ENCODE measurements at places on chromosomes 5 and 9.

DNA sequence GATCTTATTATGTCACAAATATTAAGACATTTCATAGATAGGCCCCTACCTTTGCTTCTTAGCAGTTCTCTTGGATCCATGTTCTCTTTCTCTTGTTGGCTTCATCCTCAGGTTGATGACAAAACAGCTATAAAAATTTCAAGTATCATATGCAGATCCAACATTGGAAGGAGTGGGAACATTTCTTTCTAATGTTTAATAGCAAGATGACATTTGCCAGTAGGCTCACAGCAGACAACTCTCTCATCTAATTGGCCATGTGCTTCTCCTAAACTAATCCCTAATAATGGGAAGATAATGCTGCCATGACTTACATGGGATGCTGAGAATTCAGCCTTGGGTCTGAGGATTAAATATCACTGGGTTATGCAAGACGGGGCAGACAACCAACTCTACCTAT lies 485.5 kb upstream of the SEMA6A start:
- DNase-seq: no peak

GRCh38 chr5:67996596-67996995 lies 219.0 kb upstream of the PIK3R1 start:
- DNase-seq: no peak

GRCh38 chr5:4233671-4234070 lies 638.0 kb downstream of the IRX1 start:
- no peak for DNase-seq

DNA sequence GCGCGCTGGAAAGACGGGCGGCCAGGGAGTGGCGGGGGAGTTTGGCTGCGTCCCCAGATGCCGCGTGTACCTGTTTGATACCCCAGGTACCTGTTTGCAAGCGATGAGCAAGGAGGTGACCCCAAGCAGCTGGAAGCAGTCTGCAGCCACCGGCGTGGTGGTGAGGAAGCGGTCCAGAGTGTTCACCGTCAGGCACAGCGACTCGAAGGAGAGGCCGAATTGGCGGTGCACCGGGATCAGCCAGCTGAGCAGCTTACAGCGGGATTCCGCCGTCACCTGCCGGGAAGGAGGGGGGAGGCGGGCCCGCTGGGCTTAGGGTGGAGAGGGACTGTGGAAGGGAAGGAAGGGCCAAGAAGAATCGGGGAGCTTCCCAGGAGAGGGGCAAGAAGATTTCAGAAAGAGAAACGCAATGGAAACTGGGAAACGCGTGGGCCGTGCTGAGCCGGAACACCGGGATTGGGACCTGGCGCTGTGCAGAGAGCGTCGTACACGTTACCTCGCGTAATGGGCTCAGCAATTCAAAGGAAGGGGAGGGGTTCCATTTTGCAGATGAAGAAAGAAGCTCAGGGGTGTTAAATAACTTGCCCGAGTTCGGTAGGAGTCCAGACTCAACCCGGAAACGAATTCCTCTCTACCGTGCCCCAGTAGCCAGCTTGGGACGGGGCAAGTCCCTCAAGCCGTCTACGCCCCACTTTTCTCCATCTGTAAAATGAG lies 980 bp downstream of the CCNO start:
- DNase-seq: no peak

DNA sequence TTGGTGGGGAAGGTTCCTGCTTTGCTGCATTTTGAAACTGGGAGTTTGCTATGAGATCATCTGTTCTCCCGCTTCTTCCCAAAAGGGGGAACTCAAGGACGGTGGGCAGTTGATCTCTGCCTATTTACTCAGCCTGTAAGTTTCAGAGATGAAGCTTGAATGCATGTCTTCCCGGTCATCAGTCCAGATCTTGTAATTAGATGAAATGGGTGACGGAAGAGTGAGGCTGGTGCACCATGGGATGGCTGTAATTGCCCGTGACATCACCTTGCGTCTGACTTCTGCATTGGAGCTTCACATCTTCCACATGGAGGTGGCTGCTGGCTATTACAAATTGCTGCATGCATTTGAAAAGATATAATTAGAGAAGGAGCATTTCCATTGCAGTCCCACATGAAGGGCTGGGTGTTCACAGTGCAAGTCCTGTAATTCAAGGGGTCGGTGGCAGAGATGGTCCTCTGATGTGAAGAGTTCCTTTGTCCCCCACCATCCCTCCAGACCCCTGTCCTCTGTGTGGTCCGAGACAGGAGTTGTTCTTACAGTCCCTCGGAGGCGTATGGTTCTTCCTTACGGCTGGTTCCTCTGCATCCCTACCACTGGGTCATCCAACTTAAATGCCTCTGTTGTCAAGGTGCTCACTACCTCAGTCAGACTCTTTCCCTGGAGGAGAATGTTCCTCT lies 72.9 kb downstream of the ZNF618 start:
- no peak for DNase-seq

DNA sequence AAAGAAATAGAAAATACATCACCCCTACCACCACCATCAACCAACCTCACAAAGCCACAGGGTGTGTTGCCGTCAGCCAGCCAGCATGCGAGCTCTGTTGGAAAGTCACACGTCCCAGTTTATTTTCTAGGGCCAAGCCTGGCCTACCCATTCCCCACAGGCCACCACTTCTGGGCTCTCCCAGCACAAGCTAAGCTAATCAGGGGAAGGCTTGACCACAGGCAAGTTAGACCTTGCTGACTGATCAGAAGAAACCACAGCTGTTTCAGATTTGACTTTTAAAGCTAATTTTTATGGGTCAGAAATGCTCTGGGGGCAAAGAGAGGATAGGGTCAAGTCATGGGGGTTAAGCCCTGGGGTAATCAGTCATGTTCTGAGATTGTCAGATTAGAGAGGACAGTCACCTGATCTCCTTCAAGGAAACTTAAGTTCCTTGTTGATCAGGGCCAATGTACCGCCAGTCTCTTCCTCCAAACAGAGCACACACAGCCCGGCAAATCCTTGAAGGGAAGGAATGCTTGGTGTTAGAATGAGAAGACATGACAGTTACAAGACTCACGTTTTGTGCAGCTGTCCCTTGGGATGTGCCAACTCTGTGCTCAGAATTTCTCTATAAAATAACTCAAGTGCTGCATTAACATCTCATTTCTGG lies 7.6 kb downstream of the SHB start:
- DNase-seq: no peak

GRCh38 chr5:32753765-32754164 lies 42.6 kb downstream of the NPR3 start:
- DNase-seq: no peak

- peak; percentile 3 for DNase-seq
Measured at GRCh38 chr5:26737348-26738265, 300.8 kb downstream of the CDH9 start.

DNA sequence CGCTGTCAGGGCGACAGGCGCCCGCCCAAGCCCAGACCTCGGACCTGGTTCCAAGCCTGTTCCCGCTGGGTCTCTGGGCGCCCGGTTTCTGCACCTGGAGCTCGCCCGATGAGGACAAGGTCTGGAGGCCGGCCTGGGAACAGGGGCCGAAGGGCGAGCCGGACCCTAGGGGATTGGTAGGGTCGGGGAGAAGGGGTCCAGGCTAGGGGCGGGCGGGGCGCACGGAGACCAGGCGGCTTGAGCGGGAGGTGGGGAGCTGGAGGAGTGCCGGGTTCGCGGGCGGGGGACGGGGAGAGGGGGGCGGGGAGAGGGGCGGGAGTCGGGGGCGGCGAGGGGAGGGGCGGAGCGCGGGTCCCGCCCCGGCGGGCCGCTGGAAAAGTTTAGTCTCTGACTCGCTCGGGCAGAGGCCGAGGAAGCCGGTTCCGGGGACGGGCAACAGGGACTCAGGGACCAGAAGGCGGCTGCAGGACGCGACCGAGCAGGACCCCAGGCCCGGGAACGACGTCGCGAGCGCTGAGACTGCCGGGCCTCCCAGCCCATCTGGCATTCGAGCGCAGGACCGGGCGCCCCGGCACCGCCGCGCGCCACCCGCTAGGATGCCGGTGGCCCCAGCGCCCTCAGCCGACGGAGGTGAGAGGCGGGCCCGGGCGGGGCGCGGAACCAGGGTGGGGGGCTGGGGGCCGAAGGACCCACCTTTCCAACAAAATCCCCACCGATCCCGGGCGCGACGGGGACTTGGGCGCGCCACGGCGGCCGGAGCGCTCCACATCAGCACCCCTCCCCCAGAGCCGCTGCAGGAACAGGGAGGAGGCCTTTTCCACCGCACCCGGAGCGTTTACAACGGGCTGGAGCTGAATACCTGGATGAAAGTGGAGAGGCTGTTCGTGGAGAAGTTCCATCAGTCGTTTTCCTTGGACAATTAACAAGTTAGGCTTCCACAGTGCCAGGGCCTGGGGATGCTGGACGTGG lies at the start of gene S1PR3:
S1PR3 (plus strand) TSS at position 403 of the 969 bp plus-strand sequence. CDS start 9,733 bp downstream, outside the sequence.
- peak; percentile 73 for DNase-seq

DNA sequence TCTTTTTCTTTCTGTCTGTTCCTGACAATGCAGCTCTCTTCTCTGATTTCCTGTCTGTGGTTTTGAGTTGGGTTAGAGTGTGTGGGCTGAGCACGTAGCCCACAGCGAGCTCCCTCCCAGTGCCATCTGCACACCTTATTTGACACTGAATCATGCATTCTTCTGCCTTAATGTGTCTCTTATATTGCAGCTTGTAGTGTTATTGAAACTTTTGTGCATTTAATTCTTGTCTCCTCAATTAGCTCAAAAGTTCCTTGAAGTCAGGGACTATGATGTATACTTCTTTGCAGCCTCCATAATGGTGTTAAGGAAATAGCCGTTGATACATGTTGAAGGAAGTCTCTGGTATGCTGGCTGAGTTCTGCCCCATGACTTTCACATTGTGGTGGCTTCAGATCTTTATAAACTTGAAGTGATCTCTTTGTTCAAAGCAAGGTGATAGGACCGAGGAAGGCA lies 576.2 kb upstream of the CLINT1 start:
- no peak for DNase-seq

- DNase-seq: no peak
Measured at GRCh38 chr5:95229646-95230045, 55.2 kb downstream of the MCTP1 start.

DNA sequence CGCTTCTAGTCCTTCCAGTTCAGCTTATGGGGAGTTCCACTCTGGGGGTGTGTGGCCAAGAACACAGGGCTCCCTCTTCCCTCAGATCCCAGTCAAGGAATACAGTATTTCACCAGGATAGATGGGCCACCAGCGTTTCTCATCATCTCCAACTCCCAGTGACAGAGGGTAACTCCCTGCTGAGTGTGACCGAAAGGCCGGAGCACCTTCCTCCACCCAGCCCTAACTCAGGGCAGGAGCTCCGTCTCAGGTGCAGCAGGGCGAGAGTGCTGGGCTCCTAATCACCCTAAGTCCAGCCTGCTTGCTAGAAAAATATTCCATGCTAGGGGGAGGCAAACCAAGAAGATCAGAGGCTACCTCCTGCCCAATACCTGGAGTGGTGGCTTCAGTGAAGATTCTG lies 102.6 kb downstream of the ADAMTS2 start:
- DNase-seq: no peak

- DNase-seq: no peak
Measured at GRCh38 chr5:139698490-139699146, 50.5 kb downstream of the CXXC5 start.

DNA sequence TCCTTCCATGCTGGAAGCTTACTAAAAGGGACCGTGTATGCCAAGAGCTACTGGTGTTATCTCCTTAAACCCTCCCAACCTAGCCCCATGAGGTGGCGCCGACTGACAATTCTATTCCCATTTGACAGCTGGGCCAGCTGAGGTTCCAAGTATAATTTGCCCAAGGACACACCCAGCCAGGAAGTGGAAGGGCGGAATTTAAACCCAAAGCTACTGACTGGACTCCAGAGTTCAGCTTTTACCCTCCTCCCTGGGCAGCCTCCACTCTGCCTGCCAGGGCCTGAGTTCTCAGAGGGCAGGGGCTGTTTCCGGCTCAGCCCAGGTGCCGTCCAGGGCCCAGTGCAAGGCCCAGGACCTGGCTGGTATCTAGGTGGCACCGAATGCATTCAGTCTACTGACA lies 71.8 kb downstream of the C9orf50 start:
- no peak for DNase-seq

DNA sequence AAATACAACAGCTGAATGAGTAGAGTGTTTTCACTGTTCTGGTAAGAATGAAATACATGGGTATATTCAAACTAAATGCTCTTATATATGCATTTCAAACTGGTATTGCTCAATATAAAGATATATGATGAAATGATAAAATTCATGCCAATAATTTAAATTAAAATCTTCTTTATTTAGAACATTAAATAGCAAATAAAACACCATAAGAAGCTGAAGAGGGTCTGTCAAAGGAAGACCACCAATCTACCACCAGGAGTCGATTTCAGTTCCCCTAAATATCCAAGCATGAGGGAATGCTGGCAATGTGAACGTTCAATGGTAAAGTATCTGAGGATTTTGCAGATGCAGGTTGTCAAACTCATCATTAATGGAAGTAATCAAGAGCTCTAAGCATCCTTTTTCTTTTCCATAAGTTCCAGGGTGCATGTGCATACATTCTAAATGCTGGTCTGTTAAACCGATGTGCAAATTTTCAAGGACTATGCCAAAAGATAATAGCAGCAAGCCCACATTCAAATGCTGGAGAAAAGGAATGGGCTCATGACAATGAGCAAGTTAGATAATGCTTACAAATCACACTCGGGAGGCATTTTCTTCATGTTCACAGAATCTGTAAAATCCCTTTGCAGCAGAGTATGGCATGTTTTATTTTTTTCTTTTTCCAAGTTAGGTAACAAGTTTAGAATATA lies 118.8 kb upstream of the MTAP start:
- DNase-seq: no peak
